Peyer's patch (tissue), 4 donors: ENCODE measurements at places on chromosomes 4 and X.

- DNase-seq, result peak; percentile 57
These were observed at the start of gene ZAR1 for GRCh38 chr4:48490012-48490679. Gene ZAR1, plus strand, starts transcription at chr4:48490252. Its CDS starts 40 bp downstream, at chr4:48490292.

DNA sequence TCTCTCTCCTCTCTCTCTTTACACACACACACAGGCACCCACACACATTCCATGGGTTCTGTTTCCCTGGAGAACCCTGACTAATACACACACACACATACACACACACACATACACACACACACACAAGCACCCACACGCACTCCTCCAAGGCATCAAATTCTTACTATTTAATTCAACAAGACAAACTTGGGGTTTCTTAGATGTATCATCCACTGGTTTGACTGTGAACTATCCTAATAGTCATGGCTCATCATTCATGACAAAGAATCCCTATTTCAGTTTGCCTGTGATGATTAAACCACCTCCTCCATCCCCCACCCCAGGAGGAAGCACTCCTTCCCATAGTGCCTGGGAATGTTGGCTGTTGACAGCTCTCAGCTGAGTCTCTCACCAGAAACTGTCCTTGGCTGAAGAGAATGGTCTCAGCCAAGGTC, 98.2 kb downstream of the USP46 start:
- no peak for DNase-seq

- DNase-seq, result no peak
These were observed 57.0 kb downstream of the LCORL start for GRCh38 chr4:17964576-17964975.

DNA sequence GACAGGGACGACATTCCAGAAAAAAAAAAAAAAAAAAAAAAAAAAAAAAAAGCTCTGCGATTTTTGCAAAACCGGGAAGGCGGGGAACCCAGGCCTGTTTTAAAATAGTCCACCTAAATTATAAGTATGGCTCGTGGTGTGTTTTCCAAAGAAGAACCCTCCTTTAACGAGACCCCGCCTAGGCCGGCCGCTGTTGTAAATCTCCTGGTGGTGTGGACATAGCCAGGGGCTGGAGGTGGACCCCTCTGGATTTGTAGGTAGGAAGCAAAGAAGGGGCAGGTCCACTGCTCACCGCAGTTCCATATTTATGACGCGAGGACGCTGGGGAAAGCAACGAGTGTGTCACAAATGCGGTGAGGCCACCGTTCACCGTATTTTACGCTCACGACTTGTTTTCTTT, 94.0 kb upstream of the SHOX start:
- no peak for DNase-seq

GRCh38 chr4:109816082-109816442, 500 bp downstream of the GAR1 start:
- peak; percentile 48 for DNase-seq

DNA sequence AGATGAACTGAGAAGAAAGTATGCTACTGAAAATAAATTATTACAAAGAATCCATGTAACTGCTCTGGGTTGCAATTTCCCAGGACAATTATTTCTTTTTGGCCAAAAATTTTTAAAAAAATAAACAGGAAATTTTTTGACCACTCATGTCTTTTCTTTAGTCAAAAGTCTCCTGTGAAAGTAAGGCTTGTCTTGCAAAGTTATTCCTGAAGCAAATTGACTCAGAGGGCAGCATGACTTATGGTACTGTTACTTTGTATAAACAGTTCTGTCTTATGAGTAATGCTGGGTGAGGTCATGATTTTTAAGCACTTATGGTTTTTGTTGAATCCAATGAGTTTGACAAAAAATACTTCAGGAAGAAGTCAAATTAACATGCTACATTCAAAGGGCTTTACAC, 292.8 kb upstream of the ARSJ start:
- no peak for DNase-seq
